Stimulated activated CD4-positive, alpha-beta T cell treated with anti-CD3 and anti-CD28 coated beads, Interleukin-2, amount 100 ng/mL, for 48 hours (primary cell): ENCODE measurements at places on chromosomes 5 and 9.

DNA sequence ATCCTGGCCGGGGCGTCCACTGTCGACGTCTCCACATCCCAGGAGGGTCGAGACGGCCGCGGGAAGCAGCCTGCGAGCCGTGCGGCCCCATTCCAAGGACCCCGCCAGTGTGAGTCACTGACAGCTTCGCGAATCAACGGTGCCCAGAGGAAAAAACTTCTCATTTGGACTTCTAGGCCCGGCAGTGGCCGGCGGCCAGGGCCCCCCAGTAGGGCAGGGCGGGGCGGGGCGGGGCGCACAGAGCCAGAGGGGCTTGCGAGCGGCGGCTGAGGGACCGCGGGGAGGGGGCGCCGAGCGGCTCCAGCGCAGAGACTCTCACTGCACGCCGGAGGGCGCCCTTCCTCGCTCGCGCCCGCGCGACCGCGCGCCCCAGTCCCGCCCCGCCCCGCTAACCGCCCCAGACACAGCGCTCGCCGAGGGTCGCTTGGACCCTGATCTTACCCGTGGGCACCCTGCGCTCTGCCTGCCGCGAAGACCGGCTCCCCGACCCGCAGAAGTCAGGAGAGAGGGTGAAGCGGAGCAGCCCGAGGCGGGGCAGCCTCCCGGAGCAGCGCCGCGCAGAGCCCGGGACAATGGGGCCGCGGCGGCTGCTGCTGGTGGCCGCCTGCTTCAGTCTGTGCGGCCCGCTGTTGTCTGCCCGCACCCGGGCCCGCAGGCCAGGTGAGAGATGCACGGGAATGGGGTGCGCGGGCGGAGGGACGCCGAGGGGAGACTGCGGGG, at the start of gene F2R:
TSS of gene F2R (plus strand) at position 391 of the 720 bp plus-strand sequence. CDS start at position 573, 182 bp downstream.
- DNase-seq: peak; percentile 40

DNA sequence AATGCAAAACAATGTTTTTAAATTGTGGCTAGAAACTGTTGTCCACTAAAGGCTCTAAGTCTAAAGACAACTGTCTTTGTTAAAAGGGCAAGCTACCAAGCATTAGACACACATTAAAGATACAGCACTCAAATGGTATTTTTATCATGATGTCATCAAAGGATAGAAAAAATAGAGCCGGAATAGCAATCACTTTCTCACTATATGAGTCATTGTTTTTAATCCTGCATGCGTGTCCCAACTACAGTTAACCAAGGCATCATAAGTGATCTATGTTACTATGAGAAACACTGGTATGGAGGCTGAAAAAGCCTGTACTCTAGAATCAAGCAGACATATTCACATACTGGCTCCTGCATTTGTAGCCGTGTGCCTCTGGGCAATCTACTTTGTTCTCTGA, 1.9 kb upstream of the PJA2 start:
- no peak for DNase-seq

DNA sequence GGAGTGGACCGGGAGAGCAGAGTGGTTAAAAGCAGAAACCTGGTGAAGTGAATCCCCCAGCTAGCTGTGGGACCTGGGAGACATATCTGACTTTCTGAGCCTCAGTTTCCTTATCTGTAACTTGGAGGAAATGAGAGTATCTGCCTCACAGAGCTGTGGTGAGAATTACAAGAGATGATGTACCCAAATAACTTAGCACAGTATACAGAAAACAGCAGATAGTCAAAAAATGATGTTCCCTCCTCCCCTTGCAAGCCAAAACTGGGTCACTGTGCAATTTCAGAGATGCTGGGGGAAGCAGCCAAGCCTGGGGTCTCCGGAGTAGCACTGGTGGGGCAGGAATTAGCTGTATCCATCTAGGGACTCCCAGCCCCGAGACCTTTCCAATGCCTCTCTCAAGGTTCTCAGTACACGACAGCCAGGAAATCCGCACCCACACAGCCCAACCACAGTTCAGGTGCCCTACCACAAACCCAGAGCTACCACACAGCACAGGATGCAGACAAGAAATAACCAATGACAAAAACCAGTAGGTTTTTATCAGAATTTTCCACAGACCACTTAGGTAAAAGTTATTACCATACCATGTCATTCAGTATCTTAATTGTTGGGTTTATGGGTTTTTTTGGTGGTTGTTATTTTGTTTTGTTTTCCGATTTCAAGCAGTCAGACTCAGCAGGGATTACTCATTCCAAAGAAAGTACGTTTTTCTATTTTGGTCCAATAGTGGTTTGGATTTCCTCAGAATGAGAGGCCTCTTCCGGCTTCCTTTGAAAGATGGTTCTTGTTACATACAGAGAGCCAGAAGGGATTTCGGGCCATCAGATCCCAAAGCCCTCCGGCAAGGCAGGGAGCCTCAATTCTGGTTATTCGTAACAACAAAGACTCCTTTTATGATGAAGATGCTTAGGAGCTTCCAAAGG, 4.9 kb upstream of the HRH2 start:
- peak; percentile 64 for DNase-seq

- no peak for DNase-seq
Measured at GRCh38 chr9:127139775-127140174, 17.3 kb upstream of the ANGPTL2 start.

DNA sequence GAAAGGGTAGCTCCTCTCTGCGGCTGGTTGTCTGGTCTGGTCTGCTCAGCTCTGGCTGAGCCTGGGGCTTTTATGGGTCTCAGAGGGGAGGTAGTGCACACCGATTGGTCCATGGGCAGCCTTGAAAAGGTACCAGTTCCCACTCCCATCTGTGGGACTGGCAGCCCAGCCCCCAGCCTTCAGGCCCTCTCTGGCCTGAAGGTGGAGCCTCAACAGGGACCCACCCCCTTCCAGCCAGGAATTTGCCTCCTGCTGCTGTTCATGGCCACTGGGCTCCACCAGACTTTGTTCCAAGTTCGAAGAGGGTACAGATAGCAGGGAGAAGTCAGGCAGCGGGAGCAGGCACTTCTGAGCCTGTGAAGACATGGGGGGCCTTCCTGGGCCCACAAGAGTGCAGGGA, 165.3 kb upstream of the SLC27A6 start:
- DNase-seq: no peak

- no peak for DNase-seq
Measured at GRCh38 chr5:150516011-150516410, 8.1 kb downstream of the NDST1 start.

DNA sequence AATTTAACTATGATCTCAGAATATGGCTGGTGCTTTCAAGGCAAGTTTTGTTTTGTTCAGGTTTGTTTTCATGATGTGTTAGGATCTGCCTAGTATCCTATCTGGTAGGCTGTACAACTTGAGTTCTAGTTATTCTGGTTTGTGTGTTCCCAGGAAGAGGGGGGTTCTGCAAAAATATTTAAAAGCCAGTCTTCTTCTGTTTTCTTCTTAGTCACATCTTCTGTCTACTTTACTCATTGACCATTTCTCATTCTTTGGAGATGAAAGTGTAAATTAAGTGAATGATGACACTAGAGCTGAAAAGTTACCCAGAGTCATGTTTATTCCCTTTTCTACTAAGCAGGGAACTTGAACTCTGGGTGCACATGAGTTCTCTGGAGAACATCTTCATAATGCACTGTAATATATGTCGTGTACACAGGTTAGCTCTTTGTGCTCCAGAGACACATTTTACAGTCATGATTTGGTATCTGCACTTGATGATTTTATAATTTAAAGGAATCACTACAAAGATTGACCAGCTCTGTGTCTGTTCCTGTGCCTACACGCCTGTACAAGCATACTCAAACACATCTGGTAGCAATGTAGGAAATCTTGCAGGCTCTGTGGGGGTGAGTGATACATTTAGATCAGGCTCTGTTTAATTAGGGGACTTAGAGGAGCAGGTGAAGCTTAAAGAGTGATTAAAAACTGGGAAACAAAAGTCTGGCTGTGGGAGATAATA, 5.0 kb downstream of the SMAD5 start:
- DNase-seq: no peak

- DNase-seq: no peak
Measured at GRCh38 chr5:141790630-141791029, 87.6 kb downstream of the PCDH1 start.

- peak; percentile 27 for DNase-seq
Measured at GRCh38 chr9:113807173-113808061, 68.7 kb upstream of the ZNF618 start.

- no peak for DNase-seq
Measured at GRCh38 chr9:35760651-35761050, 6.6 kb upstream of the MSMP start.

GRCh38 chr5:132688536-132689339, 14.9 kb downstream of the IL4 start:
- DNase-seq: no peak

DNA sequence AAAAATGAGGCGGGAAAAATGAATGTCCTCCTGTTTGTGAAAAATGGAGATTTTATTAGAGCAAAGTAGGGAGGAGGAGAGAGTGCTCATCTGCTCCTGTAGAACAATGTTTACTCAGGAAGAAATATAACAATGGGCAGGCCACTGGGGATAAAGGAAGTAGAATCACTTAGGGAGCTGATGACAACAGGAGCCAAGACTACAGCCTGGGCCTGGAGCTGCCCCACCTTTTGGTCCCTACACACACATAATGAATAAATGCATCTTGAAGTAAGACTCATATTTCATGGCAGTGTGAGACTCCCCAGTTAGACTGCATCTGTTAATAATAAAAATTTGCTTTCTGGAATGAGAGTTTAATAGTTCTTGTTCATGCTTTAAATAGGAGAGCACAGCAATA, 1939.8 kb downstream of the EFNA5 start:
- DNase-seq: no peak

DNA sequence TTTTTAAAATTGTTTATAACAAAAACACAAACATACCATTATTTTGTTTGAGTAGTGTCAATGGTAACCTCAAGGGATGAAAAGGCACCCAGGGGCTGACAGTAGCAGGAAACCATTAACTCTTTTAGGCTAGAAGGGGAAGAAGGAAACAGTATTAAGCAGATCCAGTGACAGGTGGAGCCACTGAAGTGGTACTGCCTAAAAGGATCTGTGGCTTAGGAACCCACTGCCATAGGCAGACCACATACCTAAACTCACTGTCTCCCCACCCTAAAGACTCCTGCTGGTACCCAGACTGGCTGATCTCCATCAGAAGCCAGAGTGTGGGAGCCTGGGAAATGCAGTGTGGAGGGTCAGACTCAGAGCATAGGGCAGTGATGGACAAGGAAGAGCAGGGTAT, 13.5 kb downstream of the RLN1 start:
- DNase-seq: no peak

GRCh38 chr5:126544087-126544740, 50.8 kb downstream of the ALDH7A1 start:
- DNase-seq: peak; percentile 15

GRCh38 chr5:171728686-171729085, 56.9 kb upstream of the SMIM23 start:
- DNase-seq: no peak

DNA sequence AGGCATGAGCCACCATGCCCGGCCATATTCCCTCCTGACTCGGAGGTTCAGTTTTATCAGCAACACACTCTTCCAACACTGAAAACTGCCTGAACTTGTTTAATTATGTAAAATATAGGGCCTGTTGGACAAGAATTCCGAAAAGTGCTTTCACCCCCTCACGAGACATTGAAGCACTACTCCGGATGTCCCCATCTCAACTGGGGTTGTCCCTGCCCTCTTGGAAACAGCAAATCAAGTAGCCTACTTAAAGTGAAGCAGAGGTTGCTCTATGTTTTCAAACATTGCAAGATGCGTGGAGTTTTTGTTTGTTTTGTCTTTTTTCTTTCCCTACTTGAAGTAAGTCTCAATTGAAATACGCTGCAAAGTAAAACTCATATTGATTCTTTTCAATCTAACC, 7.6 kb downstream of the PTGER4 start:
- DNase-seq: no peak
